ENCODE measurements at places on chromosomes 5 and 9.

- no peak for DNase-seq
These were observed 11.1 kb downstream of the URM1 start for GRCh38 chr9:128382261-128382660.

- DNase-seq = no peak
These were observed 159.2 kb downstream of the ARRDC3 start for GRCh38 chr5:91223886-91224285.

DNA sequence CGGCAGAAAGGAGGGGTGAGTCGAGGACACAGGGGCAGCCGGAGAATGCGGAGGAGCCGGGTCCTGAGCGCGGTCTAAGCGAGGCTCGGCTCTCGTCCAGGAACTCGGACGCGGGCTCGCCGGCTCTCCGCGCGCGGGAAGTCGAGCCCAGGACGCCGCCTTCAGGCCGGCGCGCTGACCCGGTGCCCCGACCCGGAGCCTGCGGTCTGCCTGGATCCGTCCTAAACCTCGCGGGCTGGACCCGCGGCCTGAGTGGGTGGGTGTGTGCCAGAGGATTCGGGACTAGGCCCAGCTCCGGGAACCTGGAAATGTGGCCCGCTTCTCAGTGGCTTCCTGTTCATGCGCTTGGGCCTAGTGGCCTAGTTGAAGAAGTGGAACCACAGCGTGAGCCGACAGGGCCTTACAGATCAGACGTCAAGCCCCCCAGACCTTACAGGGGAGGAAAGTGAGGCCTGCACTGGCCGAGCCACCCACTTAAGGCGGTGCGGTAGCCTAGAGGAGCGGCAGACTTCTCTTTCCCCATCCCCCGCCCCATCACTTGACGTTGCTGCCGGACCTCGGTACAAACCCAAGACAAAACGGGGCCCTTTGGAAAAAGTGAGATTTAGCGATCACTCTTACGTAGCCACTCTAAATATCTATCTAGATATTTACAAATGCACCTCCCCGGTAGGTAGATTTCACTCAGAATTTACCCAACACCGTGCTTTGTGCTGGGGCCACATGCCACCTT lies 1.2 kb downstream of the CDKN2B-AS1 start:
- DNase-seq = peak; percentile 69

DNA sequence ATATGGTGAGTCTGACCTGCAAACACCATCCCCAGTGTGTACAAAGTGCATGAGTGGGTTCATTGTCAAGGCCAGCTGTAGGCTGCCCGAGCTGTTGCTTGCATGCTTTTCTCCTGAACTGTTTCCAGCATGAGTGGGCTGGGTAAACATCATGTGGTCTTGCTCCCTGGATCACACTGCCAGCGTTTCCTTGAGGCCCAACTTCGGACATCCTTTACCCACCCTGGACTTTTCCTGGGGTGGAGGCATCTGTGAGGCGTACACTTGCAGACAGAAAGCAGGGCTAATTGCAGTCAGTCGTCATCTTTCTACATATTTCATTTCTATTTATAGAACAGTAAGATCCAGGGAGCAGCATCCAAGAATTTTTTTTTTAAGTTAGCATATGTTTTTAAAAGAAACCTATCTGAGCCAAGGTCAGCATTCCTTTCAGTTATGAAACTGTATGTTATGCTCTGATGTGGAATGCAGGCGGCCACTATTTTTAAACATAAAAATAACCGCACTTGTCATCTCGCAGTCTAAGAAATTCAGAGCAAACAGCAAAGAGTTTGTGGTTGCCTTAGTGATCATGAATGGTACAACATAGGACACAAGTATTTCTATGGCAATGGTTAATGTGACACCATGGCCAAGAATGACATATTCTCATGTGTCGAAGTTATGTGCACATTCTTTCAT lies 106.5 kb upstream of the DMRT1 start:
- DNase-seq = no peak

GRCh38 chr5:174693697-174694385 lies 30.5 kb upstream of the MSX2 start:
- no peak for DNase-seq

DNA sequence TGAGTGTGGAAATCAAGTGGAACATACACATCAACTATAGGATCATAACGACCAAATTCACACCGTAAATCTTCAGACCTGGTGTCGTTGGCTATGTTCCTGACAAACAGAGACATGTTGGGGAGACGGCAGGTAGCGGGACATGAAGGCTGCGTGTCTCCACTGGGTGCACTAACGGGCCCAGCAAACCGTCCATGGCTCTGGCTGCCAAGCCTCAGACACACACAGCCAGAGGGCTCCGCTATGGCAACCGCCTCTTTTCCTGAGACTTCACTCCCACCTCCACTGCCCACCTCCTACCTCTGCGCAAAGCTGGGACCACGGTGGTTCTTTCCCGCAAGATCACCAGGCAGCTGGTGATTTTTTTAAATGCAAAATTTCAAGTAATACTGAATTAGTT lies 16.3 kb downstream of the TMEM38B start:
- no peak for DNase-seq

Data from NCI-H526 treated with DMSO at 0.1 percent for 48 hours (cell line).